ENCODE measurements at places on chromosomes 7 and 10.

GRCh38 chr10:22685926-22686325 is 28.5 kb downstream of the PIP4K2A start:
- DNase-seq: no peak

- no peak for DNase-seq
Measured at GRCh38 chr7:5177060-5177459, 13.0 kb upstream of the WIPI2 start.

DNA sequence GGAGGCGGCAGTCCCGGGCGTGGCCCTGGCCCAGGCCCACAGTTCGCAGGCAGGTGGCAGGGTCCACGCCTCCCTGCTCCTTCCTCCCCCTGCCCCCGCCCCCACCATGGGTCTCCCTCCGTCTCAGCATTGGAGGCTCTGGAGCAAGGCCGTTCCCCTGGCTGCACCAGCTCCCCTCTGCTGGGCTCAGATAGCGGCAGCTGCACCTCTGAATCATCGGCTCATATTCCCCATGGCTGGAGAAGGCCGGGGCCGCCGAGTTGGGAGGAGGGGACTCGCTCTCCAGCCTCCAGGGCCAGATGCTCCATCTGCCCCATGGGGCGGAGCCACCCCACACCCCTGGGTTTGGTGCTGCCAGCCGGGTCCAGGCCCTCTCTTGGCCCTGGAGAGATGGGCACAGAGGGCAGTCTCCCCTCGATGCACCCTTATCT is 145.0 kb downstream of the ELFN1 start:
- DNase-seq: no peak

GRCh38 chr10:126499744-126500143 is 111.5 kb upstream of the ADAM12 start:
- DNase-seq: no peak

DNA sequence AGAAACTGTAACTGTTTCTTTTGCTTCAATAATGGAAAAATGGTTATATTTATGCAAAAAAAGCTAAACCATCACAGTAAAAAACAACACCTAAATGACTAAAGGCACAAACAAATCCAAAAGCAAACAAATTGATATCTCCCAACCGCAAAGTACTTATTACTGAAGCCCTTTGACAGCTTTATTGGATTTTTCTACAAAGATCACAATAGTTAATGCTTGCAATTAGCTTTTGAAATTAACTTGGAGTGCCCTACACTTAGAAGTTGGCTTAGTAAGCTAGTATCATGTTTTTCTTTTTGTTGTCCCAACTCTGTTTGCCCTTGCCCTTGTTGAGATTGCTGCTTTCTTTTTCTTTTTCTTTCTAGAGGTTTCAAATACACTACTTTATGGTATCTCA is 257.5 kb downstream of the INHBA start:
- DNase-seq: no peak

DNA sequence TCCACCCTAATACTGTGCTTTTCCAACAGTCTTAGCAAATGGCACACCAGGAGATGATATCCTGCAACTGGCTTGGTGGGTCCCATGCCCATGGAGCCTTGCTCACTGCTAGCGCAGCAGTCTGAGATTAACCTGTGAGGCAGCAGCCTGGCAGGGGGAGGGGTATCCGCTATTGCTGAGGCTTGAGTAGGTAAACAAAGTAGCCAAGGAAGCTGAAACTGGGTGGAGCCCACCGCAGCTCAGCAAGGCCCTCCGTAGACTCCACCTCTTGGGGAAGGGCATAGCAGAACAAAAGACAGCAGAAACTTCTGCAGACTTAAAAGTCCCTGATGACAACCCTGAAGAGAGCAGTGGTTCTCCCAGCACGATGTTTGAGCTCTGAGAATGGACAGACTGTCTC is 399.0 kb downstream of the CCSER2 start:
- DNase-seq: no peak
